ENCODE measurements at places on chromosomes 16 and 17. TPM values are rescaled to one million over a fixed set of nuclear protein-coding genes. Genes with fewer than 3 reads are reported as not detected.

The NDE1 gene
- total RNA-seq: 47.7 TPM

The ATP2A3 gene
- total RNA-seq: under 0.01 TPM

The NAGS gene
- 3.2 TPM for total RNA-seq

The DPEP2 gene
- total RNA-seq: not detected

The ACSM3 gene
- 5.2 TPM for total RNA-seq

The ZFP1 gene
- 12.0 TPM for total RNA-seq

The B4GALNT2 gene
- total RNA-seq: not detected

The CYLD gene
- 37.1 TPM for total RNA-seq
